Retinal pigment epithelial cell (primary cell): ENCODE measurements at places on chromosomes 1 and 21.
A peak's percentile ranks its signal among the peaks of the same experiment; 100 is the strongest.

DNA sequence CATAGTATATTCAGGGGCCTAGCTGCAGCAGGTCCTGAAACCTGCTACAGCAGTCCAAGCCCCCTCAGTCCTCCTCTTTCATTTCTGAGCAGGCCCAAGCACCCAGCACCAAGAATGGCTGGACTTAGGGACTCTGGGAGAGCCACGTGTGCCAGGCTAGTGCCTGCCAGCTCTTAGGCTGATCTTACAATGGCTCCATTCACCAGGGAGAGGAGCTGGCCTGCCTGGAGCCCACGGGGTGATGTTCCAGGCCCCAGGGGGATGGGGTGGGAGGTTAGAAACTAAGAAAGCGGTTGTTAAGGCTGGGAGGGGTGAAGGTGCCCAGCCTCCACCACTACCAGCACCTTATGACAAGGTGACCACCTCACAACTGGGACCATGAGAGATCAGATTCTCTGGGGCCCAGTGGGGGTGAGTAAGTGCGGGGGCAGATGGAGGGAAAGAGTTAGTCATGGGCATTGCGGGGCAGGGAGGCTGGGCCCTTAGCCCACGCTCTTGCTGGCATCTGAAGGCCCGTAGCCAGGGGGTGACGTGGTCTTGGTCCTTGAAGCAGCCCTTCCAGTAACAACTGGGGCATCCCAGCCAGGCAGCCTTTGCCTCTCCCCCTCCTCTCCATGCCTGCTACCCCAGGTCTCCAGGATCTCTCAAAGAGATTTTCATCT, 30.3 kb upstream of the CLIC4 start:
- DNase-seq: no peak

DNA sequence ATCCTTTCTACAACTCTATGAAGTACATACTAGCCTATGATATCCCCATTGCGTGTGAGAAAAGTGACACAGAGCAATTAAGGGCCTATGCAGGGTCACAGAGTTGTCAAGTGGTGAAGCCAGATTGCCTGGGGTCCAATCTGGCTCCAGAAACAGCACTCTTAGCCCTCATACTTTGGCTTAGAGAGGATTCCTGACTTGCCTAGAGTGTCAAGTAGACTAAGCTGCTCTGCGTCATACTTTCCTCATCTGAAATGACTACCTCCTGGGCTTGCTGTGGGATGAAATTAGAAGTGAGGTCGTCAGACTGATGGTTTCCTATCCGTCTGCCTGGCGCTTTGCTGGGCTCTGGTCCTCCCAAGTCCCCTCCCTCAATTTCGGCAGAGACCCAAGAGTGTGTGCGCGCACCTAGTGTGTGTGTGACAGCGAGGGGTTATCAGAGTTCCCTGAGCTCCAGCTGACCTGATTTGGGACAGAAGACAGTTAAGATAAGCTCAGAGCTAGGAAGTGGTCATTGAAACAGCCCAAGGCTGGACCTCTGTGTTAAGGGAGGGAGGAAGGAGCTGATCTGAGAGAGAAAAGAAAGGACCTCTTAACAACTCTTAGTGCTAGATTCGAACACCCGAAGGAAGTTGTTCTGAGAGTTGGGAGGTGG, 5.4 kb upstream of the NUAK2 start:
- peak; percentile 54 for DNase-seq

- no peak for DNase-seq
These were observed 3.9 kb upstream of the HAO2 start for GRCh38 chr1:119364640-119365039.

GRCh38 chr1:233730809-233731208, 116.9 kb downstream of the KCNK1 start:
- DNase-seq: no peak

DNA sequence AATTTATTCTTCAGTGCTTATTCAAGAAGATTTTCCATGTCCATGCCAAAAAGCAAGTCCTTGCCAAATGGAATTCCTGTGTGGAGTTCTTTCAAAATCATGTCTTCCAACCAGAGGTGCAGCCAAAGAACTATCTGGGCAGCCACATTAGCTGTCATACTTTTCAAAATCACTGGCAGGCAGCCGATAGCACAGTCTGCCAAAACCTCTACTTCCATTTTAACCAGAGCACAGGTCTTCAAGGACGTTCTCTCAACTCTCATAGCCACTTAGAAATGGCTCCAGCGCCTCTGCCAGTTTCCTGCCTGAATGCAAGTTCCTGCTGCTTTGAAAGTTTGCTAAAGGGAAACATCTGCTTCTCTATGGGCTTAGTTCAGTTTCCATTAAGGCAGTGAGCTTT, 975.7 kb upstream of the ADGRL4 start:
- no peak for DNase-seq
